Right forelimb (tissue), 1 donor: ENCODE measurements at places on chromosomes 11 and 22.

- no peak for DNase-seq
Observed at GRCh38 chr11:72378704-72379383, 55.5 kb downstream of the CLPB start.

- no peak for DNase-seq
Observed at GRCh38 chr11:120835601-120836228, 188.2 kb upstream of the TBCEL start.

GRCh38 chr22:45878051-45878781 lies 98.7 kb downstream of the WNT7B start:
- peak; percentile 45 for DNase-seq

- DNase-seq = peak; percentile 88
Observed at GRCh38 chr11:79440571-79441460, at the start of gene TENM4. Gene TENM4 (minus strand): TSS chr11:79441030. CDS start chr11:79069944, 371,086 bp downstream.

DNA sequence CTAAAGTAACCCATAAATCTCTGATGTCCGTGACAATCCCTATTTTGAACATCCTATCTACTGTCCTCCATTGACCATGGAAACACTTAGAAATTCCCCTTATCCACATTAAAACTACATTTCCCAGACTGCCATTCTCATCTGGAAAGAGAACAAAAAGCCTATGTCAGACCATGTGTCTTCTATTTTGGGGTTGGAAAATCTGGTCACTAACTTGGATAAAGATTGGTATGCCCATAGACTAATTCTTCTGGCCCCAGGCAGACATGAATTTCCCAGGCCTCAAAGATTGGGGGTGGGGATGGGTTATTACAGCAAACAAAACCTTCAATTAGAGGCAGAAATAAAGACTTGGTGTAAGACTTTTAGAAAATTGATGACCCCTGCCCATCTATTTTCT lies 30.9 kb upstream of the CREB3L1 start:
- DNase-seq = no peak

DNA sequence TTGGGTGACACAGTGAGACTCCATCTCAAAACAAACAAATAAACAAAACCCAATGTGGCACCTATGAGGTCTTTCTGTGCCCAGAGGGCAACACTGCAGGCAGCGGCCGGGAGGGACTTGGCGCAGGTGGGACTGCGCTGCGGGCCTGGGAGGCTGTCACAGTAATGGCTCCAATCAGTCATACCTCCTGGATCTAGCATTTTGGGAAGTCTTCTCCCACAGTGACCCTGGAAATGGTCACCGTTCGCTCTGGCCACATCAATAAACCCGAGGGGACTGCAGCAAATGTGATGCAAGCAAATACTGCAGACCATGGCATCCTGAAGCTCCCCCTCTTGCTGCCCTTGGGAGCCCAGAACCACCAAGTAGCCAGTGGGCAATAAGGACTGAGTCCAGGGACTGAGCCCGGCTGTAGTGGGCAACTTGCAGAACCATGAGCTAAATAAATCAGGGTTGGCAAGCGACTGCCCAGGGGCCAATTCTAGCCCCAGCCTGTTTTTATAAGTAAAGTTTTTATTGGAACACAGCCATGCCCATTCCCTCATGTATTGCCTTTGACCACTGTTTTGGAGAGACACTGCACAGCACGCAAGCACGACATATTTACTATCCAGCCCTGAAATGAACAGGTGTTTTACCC lies 15.4 kb downstream of the SHANK2 start:
- no peak for DNase-seq

GRCh38 chr11:86802601-86803051 lies 2.3 kb downstream of the PRSS23 start:
- peak; percentile 48 for DNase-seq

DNA sequence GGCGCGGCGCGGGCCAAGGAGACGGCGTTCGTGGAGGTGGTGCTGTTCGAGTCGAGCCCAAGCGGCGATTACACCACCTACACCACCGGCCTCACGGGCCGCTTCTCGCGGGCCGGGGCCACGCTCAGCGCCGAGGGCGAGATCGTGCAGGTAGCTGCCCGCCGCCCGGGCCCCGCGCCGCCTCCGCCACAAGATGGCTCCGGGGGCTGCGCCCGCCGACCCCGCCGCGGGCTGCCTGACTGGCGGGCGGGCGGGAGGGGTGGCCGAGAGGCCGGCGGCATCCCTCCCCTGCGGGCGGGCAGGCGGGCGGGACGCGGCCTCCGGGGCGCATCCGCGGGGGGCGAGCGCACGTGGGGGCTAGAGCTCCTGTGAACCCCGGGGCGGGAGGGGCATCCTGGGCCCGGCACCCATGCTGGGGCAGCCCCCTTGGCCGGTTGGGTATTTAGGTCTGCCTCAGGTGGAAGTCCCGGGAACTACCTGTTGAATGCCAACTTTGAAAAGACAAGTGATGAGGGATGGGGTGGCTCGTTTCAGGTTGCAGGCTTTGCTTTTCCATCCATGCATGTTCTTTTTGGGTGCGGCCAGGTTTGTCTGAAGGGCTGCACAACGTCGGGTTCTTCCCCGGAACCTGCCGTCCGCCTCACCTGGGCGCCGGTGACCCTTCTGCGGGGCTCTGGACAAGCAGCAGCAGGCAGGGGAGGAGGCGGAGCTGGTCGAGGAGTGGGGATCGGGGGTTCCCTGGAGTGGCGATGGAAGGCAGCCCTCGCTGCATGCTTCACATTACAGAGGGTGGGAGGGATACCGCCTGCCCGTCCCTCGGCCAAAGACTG lies 760 bp downstream of the ZNRF3 start:
- DNase-seq = peak; percentile 55

DNA sequence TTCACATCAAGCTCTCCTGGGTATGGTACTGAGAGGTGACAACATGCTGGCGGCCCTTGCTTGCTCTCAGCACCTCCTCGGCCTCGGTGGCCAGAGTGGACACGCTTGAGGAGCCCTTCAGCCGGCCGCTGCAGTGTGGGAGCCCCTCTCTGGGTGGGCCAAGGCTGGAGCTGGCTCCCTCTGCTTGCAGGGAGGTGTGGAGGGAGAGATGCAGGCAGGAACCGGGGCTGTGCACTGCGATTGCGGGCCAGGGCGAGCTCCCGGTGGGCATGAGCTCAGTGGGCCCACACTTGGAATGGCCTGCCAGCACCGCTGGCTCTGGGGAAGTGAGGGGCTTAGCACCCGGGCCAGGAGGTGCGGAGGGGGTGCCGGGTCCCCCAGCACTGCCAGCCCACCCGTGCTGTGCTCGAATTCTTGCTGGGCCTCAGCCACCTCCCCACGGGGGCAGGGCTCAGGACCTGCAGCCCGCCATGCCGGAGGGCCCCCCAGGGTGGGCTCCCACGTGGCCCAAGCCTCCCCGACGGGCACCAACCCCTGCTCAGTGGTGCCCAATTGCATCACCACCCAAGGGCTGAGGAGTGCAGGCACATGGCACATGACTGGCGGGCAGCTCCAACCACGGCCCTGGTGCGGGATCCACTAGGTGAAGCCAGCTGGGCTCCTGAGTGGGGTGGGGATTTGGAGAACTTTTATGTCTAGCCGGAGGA lies 106.2 kb downstream of the RAB38 start:
- no peak for DNase-seq

GRCh38 chr11:112555491-112556364 lies 295.1 kb upstream of the PLET1 start:
- peak; percentile 66 for DNase-seq

DNA sequence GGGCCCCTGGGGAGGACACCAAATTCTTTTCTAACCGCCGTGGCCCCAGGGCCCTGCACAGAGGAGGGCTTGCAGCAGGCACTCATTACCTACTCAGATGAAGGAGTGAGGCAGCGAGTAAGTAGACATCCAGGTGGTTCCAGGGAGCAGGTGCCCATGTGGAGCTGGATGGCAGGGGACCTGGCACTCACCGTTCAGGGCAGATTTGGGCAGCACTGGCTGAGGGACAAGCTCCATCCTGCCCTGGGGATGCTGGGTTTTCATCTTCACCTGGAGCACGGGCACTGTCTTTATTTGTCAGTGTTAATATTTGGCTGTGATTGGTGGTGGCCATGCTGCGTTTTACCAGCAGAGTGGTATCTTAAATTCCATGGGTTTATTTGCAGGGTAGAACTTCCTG lies 1182.7 kb downstream of the BRD1 start:
- no peak for DNase-seq
